ENCODE measurements at places on chromosomes 5 and 9.

DNA sequence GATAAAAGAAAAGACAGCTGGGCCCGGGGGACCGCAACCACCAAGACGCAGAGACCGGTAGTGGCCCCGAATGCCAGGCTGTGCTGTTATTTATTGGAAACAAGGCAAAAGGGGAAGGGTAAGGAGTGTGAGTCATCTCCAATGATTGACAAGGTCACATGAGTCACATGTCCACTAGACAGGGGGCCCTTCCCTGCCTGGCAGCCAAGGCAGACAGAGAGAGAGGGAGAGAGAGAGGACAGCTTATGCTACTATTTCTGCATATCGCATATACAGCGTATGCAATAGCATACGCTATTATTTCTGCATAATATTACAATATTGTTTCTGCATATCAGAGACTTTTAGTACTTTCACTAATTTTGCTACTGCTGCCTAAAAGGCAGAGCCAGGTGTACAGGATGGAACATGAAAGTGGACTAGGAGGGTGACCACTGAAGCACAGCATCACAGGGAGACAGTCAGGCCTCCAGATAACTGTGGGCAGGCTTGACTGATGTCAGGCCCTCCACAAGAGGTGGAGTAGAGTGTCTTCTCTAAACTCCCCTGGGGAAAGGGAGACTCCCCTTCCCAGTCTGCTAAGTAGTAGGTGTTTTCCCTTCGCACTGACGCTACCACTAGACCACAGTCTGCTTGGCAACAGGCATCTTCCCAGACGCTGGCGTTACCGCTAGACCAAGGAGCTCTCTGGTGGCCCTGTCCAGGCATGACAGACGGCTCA, 50.3 kb downstream of the RFX3 start:
- DNase-seq: no peak

GRCh38 chr5:177276886-177277285, 26.6 kb downstream of the RAB24 start:
- DNase-seq: no peak

DNA sequence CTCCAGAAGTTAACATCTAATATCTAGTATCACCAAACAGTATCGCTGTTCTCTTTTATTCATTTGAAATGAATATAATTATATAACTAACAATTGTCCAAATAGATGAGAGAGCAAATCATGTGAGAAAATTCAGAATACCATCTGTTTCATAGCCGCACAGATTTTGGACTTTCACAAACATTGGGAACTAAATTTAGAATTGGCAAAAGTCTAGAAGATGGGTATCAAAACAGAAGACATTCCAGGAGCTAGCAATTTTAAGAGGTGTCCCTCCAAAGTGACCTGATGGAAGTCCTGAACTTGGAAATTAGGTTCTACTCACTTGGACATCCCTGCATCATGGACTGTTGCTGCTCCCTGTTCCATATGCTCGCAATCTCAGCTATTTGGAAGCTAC, 57.0 kb upstream of the FSD1L start:
- DNase-seq: no peak

DNA sequence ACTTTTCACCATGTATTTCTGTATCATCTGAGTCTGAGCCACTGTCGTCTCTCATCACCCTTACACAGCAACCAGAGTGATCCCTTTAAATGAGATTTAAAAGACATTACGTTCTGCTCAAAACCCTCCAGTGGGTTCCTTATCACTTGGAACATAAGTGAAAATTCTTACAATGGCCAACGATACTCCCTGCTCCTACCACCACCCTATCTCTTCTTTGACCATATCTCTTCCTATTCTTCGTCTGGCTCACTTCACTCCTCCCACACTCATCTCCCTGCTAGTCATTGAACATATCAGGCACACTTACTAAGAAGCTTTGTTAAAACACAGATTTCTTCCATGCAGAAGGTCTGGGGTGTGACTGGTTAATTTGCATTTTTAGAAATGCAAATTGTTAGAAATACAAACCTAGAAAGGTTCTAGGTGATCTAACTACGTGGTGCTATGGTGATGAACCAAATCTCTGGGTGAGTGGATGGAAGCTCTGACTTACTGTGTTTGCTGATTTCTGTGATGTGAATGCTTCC, 166.6 kb upstream of the CD180 start:
- no peak for DNase-seq

DNA sequence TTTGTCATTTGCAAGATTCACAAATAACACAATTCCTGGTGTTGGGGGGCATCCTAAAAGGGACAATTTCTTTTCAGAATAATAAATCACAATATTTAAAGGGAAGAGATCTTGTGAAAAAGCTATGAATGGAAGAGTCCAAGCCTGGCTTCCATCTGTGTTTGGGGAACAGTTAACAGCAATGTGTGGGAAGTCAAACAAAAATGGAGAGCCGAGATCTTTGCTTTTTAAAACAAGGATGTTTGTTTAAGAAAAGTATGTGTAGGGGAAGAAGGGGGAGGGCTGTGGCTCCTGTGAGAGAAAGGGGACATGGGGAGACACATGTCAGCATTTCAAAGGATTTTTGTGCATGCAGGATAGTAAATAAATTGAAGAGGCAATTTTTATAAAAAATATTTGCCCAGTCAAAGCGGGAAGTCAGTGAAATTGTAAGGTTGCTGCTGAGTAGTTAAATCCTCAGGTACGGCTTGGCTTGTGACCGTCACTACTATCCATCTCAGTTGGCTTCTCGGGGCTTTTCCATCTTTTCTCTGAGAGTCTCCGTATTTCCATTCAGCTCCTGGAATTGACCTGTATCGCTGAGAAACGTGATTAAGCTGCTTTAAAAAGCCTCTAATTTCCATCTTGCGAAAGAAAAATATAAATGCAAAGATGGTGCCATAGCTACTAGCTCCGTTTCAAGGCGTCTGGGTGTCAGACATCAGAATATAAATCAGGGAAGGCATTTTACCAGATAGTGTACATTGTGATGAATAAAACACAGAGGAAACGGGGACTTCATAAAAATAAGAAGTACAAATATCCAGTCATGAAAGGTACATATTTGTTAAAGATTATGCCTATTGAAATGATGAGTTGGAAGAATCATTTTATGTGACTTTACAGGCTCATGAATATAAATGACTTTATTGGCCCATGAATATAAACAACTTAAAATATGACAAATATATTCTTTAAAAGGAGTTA, 52.9 kb upstream of the VCAN start:
- no peak for DNase-seq

DNA sequence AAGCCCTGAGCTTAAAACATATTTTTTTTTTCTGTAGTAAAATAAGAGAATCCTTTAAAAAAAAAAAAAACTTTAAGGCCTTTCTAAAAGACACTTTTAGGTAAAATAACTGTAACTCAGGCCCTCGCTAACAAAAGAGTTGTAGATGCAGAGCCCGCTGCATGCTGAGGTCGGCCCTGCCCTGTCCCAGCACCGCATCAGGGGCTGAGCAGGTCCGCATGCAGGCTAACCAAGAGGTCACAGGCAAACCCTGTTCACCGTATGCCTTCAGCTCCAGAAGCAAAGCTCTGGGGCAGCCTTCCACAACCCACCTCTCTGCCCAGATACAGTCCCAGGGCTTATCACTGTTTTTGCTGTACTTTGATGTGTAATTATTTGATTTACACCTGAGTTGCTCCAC, 216.1 kb downstream of the GNA14 start:
- DNase-seq: no peak

GRCh38 chr9:95246547-95246946, 71.0 kb downstream of the FANCC start:
- no peak for DNase-seq

- no peak for DNase-seq
Observed at GRCh38 chr5:79464695-79465332, 49.1 kb downstream of the HOMER1 start.

DNA sequence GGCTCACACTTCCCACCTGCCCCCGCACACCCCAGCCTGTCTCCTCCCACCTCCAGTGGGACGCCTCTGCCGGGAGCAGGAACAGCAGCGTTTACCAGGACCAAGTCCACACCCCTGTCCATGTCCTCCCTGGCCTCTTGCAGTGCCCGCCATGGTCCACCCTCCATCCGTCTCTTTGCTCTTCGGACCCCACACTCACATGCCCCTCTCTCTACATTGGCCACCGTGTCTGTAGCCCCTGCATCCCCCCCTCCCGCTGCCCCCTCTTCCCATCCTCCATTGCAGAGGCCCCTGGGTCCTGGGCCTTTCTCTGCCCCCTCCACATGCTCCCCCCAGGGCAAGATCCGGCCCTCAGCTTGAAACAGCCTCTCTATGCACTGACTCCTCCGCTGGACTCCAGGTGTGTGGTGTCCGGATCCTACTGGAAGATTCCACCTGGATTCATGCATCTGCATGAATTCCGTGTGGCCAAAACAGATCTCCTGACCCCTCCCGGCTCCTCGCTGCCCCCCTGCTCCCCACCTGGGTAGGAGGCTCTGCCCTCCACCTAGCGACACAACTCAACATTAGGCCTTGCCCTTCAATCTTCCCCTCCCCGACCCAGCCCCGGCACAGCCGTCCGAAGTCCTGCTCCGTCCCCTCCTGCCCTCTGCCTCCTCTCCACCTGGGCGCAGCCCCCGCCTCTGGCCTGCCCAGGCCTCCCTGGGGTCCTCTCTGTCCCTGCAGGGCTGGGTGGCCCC, 168.5 kb downstream of the OLFM1 start:
- no peak for DNase-seq

- no peak for DNase-seq
Observed at GRCh38 chr9:96859461-96860198, 5.3 kb upstream of the ZNF782 start.

DNA sequence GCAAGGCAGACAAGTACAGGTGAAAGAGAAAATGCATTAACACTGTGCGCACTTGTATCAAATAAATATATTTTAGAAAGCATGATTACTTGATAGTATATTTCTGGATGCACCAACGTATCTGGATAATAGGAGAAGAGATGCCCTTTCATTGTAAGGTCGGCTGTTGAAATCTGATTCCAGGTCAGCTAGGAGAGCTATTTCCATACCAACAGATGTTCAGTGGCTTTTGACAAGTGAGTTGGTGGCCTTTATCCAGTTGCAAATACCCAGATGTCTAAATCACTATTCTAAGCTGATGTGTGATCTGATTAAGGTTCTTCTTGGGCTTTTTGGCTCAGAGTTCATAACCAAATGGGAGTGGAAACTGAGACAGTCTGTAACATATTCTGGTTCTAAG, 128.2 kb upstream of the TBCA start:
- no peak for DNase-seq

- no peak for DNase-seq
Observed at GRCh38 chr9:109794361-109795012, 14.5 kb downstream of the PALM2AKAP2 start.

- no peak for DNase-seq
Observed at GRCh38 chr9:130448771-130449603, 4.2 kb downstream of the ASS1 start.

GRCh38 chr9:132077881-132078698, 1.6 kb downstream of the MED27 start:
- no peak for DNase-seq

DNA sequence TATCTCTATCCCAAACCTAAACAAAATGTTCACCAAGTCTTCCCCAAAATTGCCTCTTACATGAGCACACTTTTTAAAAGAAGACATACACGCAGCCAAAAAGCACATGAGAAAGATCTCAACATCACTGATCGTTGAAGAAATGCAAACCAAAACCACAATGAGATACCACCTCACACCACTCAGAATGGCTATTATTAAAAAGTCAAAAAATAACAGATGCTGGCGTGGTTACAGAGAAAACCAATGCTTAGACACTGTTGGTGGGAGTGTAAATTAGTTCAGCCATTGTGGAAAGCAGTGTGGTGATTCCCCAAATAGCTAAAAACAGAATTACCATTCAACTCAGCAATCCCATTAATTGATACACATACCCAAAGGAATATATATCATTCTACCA, 83.8 kb downstream of the SEMA5A start:
- DNase-seq: no peak

GRCh38 chr5:80125022-80125961, 90.1 kb downstream of the THBS4 start:
- no peak for DNase-seq

DNA sequence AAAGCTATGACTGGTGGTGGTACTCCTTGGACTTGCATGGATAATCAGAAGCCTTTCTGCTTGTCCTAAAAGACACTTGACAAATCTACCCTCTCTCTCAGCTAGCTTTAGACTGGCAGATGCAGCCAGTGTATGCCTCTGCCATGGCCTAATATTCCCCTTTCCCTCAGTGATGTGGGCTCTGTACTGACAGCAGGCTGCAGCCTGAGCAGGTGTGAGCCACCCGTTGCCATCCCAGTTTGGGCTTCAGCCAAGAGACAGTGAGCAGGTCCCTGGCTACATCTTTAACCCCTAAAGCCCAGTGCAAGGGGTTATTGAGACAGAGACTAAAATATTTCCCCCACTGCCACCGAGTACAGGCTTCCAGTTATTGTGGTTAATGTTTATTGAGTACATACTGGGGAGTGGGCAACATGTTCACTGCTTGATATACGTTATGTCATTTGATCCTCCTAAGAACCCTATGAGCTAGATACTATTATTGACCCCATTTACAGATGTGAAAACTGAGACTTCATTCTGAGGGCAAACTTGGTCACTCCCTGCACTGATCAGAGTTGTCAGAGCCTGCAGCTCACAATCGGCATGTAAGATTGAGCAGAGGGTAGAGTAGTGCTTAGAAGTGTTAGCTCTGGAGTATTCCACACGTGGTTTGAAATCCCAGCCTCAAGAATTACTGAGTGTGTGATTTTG, 254.2 kb downstream of the ARHGAP26 start:
- DNase-seq: no peak

- no peak for DNase-seq
Observed at GRCh38 chr5:11851965-11852716, 52.1 kb downstream of the CTNND2 start.

DNA sequence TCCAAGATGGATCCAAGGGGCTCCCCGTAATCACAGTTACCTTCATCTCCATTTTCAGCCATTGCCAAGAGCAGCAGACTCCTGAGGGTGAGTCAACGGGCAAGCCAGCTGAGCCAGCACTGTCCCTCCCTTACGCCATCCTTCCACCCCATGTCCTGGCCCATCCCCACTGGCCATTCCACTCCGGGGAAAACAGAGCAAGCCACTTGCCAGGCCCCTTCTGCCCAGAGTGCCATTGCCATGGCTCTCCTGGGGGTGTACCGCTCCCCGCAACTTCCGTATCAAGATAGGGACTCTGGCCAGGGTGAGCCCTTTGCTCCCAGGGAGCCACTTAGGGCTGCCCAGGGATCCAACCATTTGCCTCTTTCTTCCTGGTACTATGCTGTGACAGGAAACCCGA, 48.9 kb upstream of the CDKN2AIPNL start:
- DNase-seq: no peak

DNA sequence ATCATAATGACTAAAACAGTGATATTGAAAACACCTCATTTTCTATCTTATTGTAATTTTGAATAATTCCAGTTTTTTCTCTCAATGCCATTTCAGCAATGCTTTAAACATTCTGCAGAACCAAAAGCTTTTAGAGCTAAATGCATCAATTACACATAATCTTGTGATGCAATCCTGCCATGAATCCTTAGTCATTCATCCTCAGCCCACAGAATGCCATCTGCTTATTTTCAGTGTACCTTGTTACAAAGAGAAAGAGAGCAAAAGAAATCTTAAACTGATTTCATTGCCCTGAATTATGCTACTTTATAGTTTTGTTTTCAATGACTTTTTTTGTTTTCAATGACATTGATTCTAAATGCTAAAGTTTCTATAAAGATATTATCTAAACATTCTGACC, 1234.8 kb upstream of the C9orf72 start:
- no peak for DNase-seq

Measured in vagina (tissue), 2 donors.